ENCODE measurements at places on chromosomes 6 and 20. TPM values are rescaled to one million over a fixed set of nuclear protein-coding genes. Genes with fewer than 3 reads are reported as not detected.

DNA sequence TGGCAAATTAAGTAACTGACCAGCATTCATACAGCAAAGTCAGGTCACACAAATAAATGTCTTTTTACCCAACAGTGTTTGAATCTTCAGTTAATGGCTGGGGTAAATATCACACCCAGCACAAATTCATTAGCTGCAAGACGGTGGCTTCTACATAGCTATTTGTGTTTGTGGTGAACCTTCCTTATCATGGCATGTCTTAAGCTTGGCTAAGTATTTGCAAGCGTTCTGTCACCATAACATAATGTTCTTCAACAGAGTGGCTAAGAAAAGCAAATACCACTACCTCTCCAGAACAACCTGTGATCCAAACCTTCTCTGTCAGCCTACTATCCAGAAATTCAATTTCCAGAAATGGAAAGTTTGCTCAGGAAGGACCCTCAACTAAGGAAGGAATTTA is 255.6 kb upstream of the TAB2 start:
- H3K36me3 ChIP-seq, result no peaks in the 10 kb centered on the region
- peaks cover 10% of the 10 kb centered on the region for H3K4me1 ChIP-seq
- DNase-seq, result no peak
- no peaks in the 10 kb centered on the region for H3K27me3 ChIP-seq
- H3K4me3 ChIP-seq, result no peak overlapping the region

- no peak overlapping the region for H3K27ac ChIP-seq
- H3K27me3 ChIP-seq, result no peaks in the 10 kb centered on the region
- H3K4me3 ChIP-seq, result no peak overlapping the region
- H3K36me3 ChIP-seq, result no peaks in the 10 kb centered on the region
Measured at GRCh38 chr20:13400453-13400852, 179.4 kb downstream of the ISM1 start.

DNA sequence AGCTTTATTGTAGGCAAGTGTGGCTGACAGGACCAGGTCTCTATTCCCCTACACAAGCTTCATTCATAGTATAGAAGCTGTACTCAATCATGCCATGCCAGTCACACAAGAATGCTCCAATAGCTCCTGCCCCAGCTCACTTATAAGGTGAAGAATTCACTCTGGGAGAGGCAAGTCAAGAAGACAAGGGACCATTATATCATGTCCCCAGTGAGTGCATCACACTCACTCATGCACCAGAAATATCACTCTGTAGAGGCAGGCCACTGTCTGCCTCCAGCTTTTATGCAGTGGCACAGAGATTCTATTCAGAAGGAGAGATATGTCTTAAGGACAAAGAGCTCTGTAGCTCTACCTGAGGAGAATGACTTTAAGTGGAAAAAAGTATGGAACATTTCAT is 263.2 kb downstream of the GJA1 start:
- H3K36me3 ChIP-seq, result peaks cover 4% of the 10 kb centered on the region
- H3K4me1 ChIP-seq, result peaks cover 24% of the 10 kb centered on the region
- DNase-seq, result no peak

- H3K36me3 ChIP-seq, result no peaks in the 10 kb centered on the region
- H3K4me1 ChIP-seq, result peaks cover 8% of the 10 kb centered on the region
- DNase-seq, result no peak
- H3K27ac ChIP-seq, result no peak overlapping the region
- no peaks in the 10 kb centered on the region for H3K27me3 ChIP-seq
Measured at GRCh38 chr6:38775870-38776269, 60.8 kb downstream of the DNAH8 start.

- peaks cover 20% of the 10 kb centered on the region for H3K4me1 ChIP-seq
- no peaks in the 10 kb centered on the region for H3K36me3 ChIP-seq
- peak; percentile 41 for DNase-seq
Measured at GRCh38 chr20:6767536-6768227, at the start of gene BMP2. BMP2 (plus strand) TSS chr20:6767686; CDS start chr20:6770127, 2,441 bp downstream.

DNA sequence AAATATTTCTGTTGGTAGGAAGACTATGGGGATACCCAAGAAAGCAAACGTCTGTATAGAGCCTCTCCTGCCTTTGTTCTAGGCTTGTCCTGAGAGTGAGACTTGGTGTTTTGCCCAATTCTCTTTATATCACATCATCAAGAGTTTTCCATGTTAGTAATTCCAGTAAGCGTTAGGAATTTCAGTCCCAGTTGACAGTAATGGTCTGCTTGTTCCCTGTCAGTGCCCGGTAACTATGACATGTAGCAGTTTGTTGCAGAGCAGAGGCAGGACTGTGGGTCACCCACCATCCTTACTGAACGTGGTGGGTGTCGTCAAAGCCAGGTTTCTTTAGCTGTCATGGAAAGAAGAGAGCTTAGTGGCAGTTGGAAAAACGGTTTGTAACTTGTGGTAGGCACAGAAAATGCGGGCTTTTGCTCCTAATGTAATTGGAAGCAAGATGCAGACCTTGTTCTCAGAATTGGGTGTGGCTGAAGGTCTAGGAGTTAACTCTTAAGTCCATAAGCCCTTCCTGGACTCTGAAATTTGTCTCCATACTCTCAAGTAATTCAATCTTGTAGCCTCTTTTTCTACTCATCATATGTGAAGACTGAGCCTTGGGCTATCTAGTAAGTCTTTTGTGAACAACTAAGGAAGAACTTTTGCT is 188.8 kb downstream of the TMEM242 start:
- H3K36me3 ChIP-seq, result peaks cover 24% of the 10 kb centered on the region
- H3K27me3 ChIP-seq, result no peaks in the 10 kb centered on the region
- peaks cover 11% of the 10 kb centered on the region for H3K4me1 ChIP-seq
- no peak for DNase-seq
- no peak overlapping the region for H3K27ac ChIP-seq
- no peak overlapping the region for H3K4me3 ChIP-seq

Gene SULF2
- 82.2 TPM for total RNA-seq

DNA sequence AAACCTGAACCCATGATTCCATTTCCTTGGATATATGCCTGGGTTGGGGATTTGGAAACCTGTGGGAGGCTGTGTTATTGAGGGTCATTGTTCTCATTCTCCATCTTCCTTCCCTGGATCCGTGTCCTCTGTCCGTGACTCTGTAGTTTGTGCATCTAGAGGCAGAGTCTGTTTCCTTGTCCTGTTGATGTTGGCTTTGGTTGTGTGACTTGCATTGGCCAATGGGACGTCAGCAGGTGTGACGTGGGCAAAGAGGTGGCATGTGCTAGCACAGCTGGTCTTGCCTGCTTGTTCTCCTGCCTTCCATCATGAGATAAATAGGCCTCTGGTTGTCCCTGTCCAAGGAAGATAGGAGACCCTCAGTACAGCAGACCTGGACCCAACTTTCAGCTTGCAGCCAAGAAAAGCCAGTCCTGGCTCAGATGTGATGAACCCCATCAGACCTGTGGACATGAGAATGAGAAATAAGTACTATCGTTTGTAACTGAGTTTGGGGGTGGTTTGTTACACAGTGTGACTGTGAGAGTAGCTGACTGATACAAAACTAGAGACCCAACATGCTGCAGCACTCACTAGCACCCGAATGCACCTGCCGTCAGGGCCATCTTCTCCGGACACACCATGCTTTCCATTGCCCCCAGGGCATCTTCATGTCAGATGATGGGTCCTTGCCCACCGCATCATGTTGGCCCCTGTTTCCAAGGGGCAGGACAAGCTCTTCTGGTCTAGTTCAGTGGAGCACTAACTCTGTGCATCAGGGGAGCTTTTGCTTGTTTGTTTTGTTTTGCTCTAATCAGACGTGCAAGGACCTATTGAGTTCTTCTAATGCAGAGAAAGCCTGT is 195.3 kb upstream of the SULF2 start:
- H3K4me1 ChIP-seq, result peaks cover 7% of the 10 kb centered on the region
- no peaks in the 10 kb centered on the region for H3K27me3 ChIP-seq
- H3K27ac ChIP-seq, result no peak overlapping the region
- DNase-seq, result no peak

- no peaks in the 10 kb centered on the region for H3K36me3 ChIP-seq
- DNase-seq, result no peak
- no peak overlapping the region for H3K4me3 ChIP-seq
- H3K4me1 ChIP-seq, result peaks cover 4% of the 10 kb centered on the region
Measured at GRCh38 chr6:109762769-109763441, 71.8 kb downstream of the FIG4 start.

Gene ATG5
- total RNA-seq, result 26.4 TPM

GRCh38 chr6:1622220-1622850 is 12.6 kb downstream of the FOXC1 start:
- H3K27me3 ChIP-seq, result no peaks in the 10 kb centered on the region
- no peak overlapping the region for H3K27ac ChIP-seq
- H3K4me3 ChIP-seq, result no peak overlapping the region
- no peaks in the 10 kb centered on the region for H3K4me1 ChIP-seq

DNA sequence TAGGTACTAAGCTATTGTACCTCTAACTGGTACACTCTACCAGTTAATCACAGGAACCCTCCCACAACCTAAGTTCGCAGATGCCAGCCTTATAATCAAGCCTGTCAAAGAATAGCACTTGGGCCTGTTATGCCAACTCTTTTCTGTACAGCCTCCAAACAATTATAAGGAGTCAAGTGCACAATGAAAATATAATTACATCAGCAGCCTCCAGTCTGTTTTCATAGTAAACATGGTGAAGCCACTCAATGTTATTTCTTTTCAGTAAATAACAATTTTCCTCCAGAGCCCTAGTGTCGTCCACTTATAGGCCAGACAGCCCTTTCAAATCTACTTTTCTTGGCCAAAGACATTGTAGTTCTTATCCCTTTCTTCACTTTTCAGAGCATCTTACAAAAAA is 82.7 kb upstream of the CARMIL1 start:
- no peak for DNase-seq
- no peak overlapping the region for H3K4me3 ChIP-seq
- no peaks in the 10 kb centered on the region for H3K27me3 ChIP-seq
- H3K27ac ChIP-seq, result no peak overlapping the region
- peaks cover 25% of the 10 kb centered on the region for H3K4me1 ChIP-seq

Gene FAM217A
- not detected for total RNA-seq

Gene TREM2
- total RNA-seq, result 0.63 TPM

- H3K27me3 ChIP-seq, result peaks cover 27% of the 10 kb centered on the region
- no peak for DNase-seq
- H3K4me3 ChIP-seq, result no peak overlapping the region
- H3K27ac ChIP-seq, result no peak overlapping the region
- peaks cover 5% of the 10 kb centered on the region for H3K36me3 ChIP-seq
Measured at GRCh38 chr20:48837014-48837413, 9.2 kb upstream of the PREX1 start.

Gene OVOL2
- total RNA-seq, result 2.0 TPM

Gene GHRH
- not detected for total RNA-seq

GRCh38 chr6:126888727-126889725 is 229.4 kb upstream of the RSPO3 start:
- H3K27me3 ChIP-seq, result peaks cover 30% of the 10 kb centered on the region
- no peak for DNase-seq
- H3K27ac ChIP-seq, result no peak overlapping the region
- no peaks in the 10 kb centered on the region for H3K36me3 ChIP-seq

DNA sequence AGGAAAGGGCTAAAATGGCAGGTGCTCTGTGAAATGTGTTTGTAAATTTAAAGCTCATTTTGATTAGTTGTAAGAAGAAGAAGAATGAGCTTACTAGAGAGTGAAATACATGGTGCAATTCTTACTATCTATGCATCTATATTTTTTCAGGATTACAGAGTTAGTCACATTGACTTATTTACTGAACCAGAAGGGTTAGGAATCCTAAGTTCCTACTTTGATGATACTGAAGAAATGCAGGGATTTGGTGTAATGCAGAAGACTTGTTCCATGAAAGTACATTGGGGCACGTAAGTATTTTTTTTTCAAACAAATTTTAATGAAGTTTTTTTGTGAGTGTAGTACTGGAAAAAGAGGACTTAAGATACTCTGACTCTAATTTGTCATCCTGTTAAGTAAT is 99.3 kb downstream of the RTN4IP1 start:
- no peak overlapping the region for H3K4me3 ChIP-seq
- peaks cover 45% of the 10 kb centered on the region for H3K4me1 ChIP-seq
- peaks cover 88% of the 10 kb centered on the region for H3K36me3 ChIP-seq
- no peaks in the 10 kb centered on the region for H3K27me3 ChIP-seq

GRCh38 chr6:70380252-70380651 is 33.1 kb upstream of the FAM135A start:
- no peak overlapping the region for H3K27ac ChIP-seq
- no peak overlapping the region for H3K4me3 ChIP-seq
- H3K27me3 ChIP-seq, result no peaks in the 10 kb centered on the region
- DNase-seq, result no peak
- no peaks in the 10 kb centered on the region for H3K36me3 ChIP-seq
- H3K4me1 ChIP-seq, result peaks cover 8% of the 10 kb centered on the region

DNA sequence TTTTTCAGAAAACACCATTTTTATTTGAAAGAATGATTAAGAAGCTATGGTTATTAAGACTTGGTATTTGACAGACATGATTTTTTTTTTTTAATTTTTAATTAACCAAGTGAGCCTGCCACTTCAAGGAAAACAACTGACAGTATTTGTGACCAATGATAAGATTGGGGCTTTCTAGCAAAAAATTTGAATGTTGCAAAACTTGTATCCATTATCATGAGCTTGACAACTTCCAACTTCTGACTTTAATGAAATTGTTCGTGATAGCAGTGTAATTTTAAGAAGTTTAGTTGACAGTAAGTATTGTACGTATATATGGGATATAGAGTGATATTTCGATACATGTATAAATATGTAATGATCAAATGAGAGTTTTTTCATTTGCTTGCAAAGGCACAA is 21.6 kb upstream of the POM121L2 start:
- H3K27ac ChIP-seq, result peak overlapping the region; percentile 27
- peaks cover 18% of the 10 kb centered on the region for H3K4me1 ChIP-seq
- H3K36me3 ChIP-seq, result peaks cover 8% of the 10 kb centered on the region
- DNase-seq, result no peak
- H3K27me3 ChIP-seq, result no peaks in the 10 kb centered on the region

GRCh38 chr6:13194852-13195251 is 133.5 kb downstream of the TBC1D7 start:
- no peaks in the 10 kb centered on the region for H3K4me1 ChIP-seq
- no peak overlapping the region for H3K27ac ChIP-seq
- H3K27me3 ChIP-seq, result peaks cover 45% of the 10 kb centered on the region
- DNase-seq, result peak; percentile 68
- H3K36me3 ChIP-seq, result no peaks in the 10 kb centered on the region

Gene CPNE5
- total RNA-seq, result not detected

GRCh38 chr6:24838081-24838480 is 39.4 kb upstream of the ARMH2 start:
- H3K27ac ChIP-seq, result no peak overlapping the region
- no peaks in the 10 kb centered on the region for H3K27me3 ChIP-seq
- no peak for DNase-seq
- H3K4me3 ChIP-seq, result no peak overlapping the region
- H3K4me1 ChIP-seq, result no peaks in the 10 kb centered on the region
- H3K36me3 ChIP-seq, result peaks cover 21% of the 10 kb centered on the region

DNA sequence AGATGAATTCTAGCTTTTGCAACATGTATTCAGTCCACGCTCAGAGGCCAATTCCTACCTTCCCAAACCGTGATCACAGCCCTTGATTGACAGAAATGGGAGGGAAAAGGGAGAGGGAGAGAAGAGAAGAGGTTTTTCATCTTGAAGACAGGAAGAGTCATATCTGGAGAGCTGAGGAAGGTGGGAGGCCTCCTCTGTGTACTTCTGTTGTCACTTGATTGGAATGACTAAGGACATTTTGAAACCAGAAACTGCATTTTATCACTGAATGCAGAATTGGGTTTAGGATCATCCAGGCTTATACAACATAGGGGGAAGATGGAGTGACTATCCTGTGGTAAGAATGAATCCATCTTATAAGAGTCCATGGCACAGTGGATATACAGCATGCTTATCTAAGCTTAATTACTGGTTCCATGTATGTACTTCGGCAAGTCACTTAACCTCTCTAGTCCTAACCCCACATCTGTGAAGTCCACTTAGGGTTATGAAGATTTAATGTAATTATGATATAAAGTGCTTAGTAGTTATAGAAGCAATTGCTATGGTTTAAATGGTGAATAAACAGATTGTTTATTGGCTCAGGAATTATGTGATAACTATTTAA is 144.0 kb downstream of the BCKDHB start:
- no peak overlapping the region for H3K4me3 ChIP-seq
- H3K36me3 ChIP-seq, result no peaks in the 10 kb centered on the region
- no peaks in the 10 kb centered on the region for H3K4me1 ChIP-seq

Measured in MCF 10A (cell line).